ENCODE measurements at places on chromosomes 2 and 18.
A peak's percentile ranks its signal among the peaks of the same experiment; 100 is the strongest.

DNA sequence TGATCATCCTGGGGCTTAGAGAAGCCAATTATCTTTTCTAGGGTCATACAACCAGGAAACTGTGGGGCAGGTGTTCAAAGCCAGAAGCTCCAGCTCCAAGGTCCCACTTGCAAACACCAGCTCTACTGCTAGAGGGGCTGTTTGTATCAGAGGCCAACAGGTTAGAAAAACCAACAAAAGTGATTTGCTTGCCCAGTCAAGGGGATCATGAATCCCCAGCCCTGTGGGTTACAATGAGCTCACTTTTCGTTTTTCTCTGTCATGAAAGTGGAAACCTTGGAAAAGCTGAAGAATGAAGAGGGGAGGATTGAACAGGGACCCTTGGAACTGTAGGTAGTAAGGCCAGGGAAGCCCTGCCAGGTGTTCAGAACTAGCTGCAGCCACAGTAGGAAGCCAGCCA, 119.2 kb downstream of the SPP2 start:
- no peak for DNase-seq

GRCh38 chr2:64323197-64323596, 130.8 kb upstream of the LGALSL start:
- no peak for DNase-seq

DNA sequence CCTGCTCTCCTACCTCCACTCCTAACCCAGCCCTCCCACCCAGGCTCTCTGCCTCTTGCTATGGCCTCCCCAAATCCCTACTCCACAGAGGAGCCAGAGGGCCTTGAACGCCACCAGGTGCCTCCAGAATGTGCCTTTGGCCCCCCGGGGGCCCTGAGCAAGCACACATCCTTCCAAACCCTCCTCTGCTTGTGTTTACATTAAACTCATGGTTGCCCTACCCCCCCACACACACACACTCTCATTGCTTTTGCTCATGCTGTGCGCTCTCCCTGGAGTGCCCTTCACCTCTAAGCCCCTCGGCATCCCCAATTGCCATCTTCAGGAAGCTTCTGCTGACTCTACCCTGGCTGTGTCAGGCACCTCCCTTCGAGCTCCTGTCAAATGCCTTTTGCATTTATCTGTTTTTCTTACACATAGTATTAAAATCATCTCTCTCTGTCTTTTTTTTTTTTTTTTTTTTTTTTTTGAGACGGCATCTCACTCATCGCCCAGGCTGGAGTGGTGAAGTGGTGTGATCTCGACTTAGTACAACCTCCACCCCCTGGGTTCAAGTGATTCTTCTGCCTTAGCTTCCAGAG, 16.3 kb upstream of the TET3 start:
- DNase-seq: no peak

DNA sequence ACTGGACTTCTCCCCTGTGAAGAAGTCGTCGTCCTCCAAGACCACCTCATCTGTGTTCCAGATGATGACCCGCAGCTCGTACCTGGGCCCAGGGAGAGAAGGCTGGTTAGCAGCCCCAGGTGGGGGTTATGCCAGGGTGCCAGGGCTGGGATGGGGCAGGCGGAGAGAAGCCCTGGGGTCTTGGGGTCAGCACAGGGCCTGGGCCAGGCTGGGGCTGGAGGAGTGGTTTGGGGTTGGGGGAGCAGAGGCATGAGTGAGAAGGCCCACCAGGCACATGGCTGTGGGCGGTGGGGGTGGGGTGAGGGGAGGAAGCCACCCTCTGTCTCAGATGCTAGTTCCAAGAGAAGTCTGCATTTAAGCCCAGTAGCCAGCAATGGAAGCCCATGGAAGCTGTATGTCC, 15.8 kb downstream of the OTOF start:
- no peak for DNase-seq

DNA sequence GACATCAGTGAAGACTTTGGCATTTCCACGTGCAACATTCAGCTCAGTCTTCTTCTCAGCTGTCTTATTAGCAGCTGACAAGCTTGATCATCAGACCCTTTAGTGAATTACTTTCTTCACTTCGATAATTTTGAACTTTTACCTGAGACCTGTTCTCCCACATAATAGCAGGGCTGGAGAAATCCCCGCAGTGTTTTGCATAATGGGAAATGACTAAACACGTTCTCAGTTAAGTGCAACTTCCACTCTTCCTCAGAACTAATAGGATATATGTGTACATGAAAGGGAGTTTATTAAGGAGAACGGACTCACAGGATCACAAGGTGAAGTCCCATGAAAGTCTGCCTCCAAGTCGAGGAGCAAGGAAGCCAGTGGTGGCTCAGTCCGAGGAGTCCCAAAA, 28.8 kb upstream of the MBP start:
- no peak for DNase-seq

DNA sequence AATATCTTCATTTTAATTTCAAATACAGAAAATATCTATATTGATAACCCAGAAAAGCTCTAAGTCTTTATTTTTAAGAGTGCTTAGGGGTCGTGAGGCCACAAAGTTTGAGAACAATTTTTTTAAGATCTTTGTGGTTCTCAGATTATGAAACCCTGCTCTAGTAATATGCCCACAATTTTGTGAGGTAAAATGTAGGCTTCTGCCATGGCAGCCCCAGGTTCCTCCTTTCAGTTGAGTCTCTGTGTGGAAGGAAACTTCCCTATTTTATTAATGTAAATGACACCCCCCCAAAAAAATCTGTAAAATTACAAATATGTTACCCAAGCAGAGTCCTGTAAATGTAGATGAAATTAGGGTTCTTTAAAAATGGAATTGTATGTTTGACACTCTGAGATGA, 600.5 kb downstream of the SATB2 start:
- no peak for DNase-seq

DNA sequence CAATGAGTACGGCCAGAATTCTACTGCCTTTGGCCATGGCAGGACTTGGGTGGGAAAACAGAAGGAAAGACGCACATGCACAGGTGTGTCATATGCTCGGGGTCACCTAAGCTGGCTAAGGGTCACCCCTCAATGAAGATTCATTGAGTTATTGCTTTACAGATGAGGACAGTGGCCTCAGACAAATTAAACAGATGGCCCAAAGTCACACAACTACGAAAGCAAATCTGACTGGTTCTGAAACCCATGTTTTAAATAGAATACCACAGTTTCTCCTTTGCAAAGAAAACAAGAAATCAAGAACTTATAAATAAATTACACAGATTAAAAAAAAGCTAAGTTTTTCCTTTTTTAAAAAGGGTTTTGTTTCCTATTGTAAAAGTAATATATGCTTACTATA, 70.5 kb downstream of the ID2 start:
- DNase-seq: no peak

DNA sequence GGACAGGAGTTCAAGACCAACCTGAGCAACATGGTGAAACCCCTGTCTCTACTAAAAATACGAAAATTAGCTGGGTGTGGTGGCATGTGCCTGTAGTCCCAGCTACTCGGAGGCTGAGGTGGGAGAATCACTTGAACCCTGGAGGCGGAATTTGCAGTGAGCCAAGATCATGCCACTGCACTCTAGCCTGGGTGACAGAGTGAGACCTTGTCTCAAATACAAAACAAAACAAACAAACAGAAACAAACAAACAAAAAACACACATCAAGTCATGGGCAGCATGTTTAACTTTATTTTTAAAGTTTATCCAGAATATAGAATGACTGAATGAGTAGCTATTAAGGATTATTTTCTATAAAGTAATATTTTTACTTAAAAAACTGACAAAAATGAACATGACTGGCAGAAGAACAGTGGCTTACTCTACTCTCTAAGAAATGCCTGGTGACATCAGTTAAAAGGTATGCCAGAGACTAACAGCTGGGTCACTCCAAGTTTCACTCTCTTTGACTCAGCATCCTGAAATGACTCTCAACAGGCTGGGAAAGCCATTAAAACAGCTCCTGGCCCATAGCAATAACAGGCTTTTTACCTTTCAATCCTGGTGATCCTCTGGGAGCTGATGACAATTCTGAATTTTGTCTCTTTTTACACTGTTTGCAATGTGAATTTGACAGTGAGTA, 281.6 kb upstream of the STON1 start:
- peak; percentile 77 for DNase-seq

DNA sequence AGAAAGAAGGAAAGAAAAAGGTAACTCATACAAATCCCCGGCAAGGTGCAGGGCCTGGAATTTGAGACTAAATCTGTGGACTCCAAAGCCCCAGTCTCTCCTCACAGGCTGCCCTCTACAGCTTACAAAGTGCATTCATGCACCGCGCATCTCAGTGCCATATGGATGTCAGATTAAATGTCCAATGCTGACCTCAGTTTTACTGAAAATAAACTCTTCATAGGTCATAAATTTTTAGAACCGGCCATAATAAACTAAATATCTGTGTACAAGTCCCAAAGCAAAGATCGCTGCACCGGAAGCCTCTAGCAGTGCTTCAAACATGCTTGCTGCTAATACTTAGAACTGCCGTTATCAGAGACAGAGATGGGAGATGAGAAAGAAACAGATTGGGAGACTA, 17.7 kb downstream of the ST6GAL2 start:
- DNase-seq: no peak

Data from amniotic stem cell (primary cell).